T-cell (primary cell): ENCODE measurements at places on chromosomes 3 and 15.

GRCh38 chr3:191137708-191138107 is 61.3 kb upstream of the OSTN start:
- no peaks in the 10 kb centered on the region for H3K36me3 ChIP-seq
- no peaks in the 10 kb centered on the region for H3K4me1 ChIP-seq
- H3K4me3 ChIP-seq = no peak overlapping the region

GRCh38 chr15:51093488-51093838 is 1.2 kb downstream of the TNFAIP8L3 start:
- DNase-seq = no peak
- no peak overlapping the region for H3K4me3 ChIP-seq
- H3K27me3 ChIP-seq = peaks cover 8% of the 10 kb centered on the region
- H3K27ac ChIP-seq = no peak overlapping the region
- H3K36me3 ChIP-seq = no peaks in the 10 kb centered on the region

- no peaks in the 10 kb centered on the region for H3K36me3 ChIP-seq
- H3K27ac ChIP-seq = no peak overlapping the region
- DNase-seq = no peak
- H3K27me3 ChIP-seq = no peaks in the 10 kb centered on the region
- no peak overlapping the region for H3K4me3 ChIP-seq
Measured at GRCh38 chr15:57228395-57228794, 147.9 kb upstream of the CGNL1 start.

GRCh38 chr3:143998266-143998665 is 26.6 kb downstream of the DIPK2A start:
- H3K4me3 ChIP-seq = no peak overlapping the region
- H3K4me1 ChIP-seq = no peaks in the 10 kb centered on the region
- H3K27ac ChIP-seq = no peak overlapping the region
- H3K36me3 ChIP-seq = no peaks in the 10 kb centered on the region
- no peaks in the 10 kb centered on the region for H3K27me3 ChIP-seq

GRCh38 chr3:104989878-104990277 is 376.8 kb upstream of the ALCAM start:
- H3K4me1 ChIP-seq = no peaks in the 10 kb centered on the region
- H3K36me3 ChIP-seq = no peaks in the 10 kb centered on the region
- no peak overlapping the region for H3K27ac ChIP-seq
- DNase-seq = no peak
- no peak overlapping the region for H3K4me3 ChIP-seq
- H3K27me3 ChIP-seq = no peaks in the 10 kb centered on the region
